ENCODE measurements at places on chromosomes 3 and 15.

DNA sequence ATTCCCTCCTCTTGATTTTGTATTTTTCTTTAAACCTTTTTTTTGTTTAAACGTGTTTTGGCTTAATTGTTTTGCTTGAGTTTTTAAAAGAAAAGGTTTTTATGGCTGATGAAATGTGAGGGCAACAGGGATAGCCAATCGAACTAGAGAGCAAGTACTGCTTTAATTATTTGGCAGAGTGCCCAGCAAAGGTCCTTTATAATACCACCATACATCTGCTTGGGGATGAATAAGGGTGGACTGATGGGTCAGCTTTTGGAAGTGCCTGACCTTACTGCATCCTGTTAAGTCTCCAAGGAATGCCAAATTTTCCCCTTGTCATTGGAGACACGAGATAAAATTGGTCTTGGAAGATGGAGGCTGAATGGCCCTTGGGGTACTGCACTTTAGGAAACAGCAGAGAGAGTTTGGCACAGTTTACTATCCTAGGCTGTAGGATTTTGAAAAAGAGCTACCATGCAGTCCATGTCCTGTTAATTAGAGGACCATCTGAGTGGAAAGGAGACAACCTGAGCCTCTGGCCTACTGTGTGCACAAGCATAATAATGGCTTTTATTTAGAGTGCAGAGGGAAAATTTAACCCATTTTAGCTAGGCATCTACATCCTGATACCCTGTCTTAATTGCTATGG, 19.8 kb upstream of the MTHFS start:
- DNase-seq = no peak

DNA sequence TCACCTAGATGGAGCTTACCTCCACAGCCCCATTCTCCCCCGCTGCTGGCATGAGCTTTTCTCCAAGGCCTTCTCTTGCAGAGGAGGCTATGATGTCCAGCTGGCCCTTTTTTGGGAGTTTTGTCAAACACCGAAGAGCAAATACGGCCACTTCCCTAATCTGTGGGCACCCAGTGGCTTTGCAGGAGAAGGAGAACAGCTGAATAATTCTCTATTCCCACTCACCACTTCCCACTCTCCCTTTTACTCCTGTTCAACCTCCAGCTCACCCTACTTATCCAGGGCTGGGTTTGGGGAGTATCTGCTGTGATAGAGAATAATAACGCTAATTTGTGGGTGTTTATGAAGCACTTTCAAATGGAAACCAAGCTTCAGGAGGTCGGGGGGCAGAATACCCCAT, 93.0 kb downstream of the AAGAB start:
- no peak for DNase-seq

DNA sequence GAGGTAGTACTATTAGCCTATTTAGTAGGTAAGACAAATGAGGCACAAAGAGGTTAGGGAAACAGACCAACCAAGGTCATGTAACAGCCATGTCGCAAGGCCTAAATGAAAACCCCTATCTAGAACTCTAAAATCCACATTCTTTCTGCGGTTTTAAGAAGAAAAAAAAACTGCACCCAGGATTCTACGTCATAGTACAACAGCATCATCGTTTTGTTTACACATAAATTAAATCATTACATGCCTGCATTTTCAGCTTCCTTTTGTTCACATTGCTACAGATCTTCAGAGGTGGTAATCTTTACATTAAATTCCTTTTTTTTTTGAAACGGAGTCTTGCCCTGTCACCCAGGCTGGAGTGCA, 548 bp upstream of the PSMD6 start:
- no peak for DNase-seq

GRCh38 chr3:114480442-114480841, 186.6 kb downstream of the TIGIT start:
- DNase-seq = no peak

GRCh38 chr3:108006881-108007331, 83.9 kb downstream of the CD47 start:
- no peak for DNase-seq

DNA sequence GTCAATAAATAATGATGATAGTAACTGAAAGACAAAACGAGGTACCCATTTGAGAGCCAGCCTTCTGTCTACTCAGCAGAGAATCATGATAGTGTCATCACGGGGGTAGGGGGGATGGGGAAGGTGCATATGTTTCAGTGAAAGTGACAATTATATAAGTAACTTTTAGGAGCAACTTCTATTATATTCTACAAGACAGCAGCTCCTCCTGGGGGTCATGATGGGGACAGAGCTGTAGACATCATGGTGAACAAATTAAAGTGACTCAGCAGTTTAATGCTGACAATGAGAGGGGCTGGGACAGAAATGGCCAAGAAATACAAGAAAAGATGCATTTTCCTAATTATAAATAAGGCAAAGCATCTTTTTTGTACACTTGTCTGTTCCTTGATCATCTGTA, 11.8 kb downstream of the CAPN3 start:
- DNase-seq = no peak

- DNase-seq = no peak
Observed at GRCh38 chr3:156448300-156448699, 106.6 kb downstream of the SSR3 start.

- DNase-seq = no peak
Observed at GRCh38 chr3:177527182-177527581, 329.9 kb upstream of the TBL1XR1 start.

GRCh38 chr15:81235276-81236123, 38.8 kb downstream of the IL16 start:
- no peak for DNase-seq

- no peak for DNase-seq
Observed at GRCh38 chr3:101203411-101203810, 117.0 kb downstream of the IMPG2 start.

GRCh38 chr3:164851905-164852304, 226.4 kb downstream of the SI start:
- DNase-seq = no peak

DNA sequence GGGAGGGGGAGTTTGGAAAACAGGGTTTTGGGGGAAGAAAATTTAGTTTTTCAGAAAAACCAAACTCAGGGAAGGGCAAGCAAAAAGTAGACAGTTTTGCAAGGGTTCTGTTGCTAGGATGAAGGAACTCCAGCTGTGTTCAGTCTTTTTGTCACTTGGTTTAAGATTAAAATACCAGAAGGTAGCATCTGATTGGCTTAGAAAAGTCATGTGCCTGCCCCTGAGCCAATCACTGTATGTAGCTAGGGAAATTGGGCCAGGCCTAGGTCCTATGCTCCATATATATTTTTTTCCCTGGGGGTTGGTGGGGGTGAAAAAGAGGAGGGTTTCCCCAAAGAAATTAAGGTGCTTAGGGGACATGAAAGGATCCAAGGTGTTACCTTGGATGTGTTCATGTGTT, 24.3 kb downstream of the CLDN11 start:
- no peak for DNase-seq

GRCh38 chr3:73827725-73828211, 203.0 kb upstream of the PDZRN3 start:
- no peak for DNase-seq

DNA sequence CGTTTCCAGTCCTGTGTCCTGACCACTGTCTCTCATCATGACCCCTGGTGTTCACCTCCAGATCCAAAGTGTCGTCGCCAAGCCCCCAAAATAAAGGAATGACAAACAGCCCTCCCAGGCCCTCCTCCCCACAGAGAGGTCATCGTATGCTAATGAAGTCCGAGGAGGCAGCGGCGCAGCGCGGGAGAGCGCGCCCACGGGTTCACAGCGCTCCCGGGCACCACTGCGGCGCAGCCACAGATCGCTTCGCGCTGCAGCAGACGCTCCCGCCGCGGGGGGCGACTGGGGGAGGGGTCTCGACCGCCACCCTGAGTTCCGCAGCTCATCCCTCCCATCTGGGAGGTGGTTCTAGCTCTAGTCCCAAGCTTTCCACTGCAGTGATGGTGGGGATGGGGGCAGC, 1.3 kb downstream of the DGKG start:
- DNase-seq = no peak

- no peak for DNase-seq
Observed at GRCh38 chr3:150419959-150420358, 11.9 kb downstream of the TSC22D2 start.

DNA sequence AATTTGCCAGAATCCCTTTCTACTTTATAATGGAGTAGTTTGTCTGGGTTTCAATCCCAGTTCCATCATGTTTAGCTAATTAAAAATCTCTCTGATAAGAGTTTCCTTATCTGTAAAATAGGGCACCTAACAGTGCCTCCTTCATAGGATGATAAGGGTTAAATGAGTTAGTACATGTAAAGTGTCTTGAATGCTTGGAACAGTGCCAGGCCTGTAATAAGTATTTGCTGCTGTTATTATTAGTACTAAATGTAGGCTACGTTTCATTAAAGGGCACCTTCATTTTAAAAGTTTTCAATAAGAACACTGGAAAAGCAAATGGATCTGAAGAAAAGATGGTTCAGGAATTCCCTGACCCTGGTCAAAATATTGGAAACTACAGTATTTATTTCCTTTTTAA, 11.8 kb upstream of the SLC2A2 start:
- DNase-seq = no peak

GRCh38 chr3:46080969-46081345, 53.7 kb upstream of the XCR1 start:
- DNase-seq = no peak

GRCh38 chr15:64894395-64895056, 17.2 kb upstream of the ANKDD1A start:
- peak; percentile 34 for DNase-seq

GRCh38 chr15:48471073-48471472, 139.8 kb downstream of the DUT start:
- DNase-seq = no peak

DNA sequence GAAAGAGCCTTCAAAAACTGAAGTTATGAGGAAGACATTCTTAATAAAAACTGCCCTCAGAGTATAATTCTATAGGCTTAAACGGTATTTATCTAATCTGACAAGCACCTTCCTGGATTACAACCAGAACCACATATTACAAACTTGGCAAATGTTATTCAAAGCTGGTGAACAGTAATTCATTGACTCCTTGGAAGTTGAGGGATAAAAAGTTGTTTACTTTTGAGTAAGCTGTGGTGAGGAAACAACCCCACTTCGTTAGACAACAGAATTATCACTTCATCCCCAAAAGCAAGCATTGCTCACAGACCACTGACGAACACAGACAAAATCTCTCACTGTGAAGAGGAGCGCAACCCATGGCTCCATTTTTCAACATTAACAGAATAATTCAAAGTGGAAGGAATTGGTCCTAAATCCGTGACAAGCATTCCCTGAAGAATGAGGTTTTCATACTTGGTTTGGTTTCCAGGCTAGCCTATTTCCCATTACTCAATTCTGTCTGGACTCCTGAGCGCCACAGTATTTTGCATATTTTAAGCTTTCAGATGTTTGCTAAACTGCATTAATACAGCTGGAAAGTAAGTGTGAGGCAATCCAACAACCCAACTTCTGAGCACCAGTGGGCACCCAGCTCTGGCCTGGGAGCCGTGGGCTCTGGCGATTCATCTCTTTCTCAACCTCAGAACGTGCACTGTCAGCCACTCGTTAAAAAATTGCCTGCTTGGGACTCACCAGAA, 32.7 kb downstream of the LRIG1 start:
- no peak for DNase-seq

DNA sequence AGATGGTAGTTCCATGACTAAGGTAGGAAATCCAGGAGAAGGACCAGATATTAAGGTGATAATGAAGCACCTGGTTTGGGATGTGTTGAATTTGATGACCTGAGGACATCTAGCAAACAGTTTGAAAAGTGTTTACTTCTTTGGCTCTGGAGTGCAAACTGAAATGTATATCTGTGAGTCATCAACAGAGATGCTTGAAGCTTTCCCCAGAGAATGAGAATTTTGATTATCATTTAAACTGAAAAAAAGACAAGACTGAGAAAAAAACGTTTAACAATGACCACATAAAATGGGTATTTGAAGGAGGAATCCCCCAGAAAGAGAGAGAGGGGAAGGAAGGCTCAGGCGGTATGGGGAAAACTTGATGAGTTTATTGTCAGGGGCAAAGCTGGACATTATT, 20.7 kb upstream of the GSK3B start:
- DNase-seq = no peak

- DNase-seq = no peak
Observed at GRCh38 chr3:36367912-36368573, 12.3 kb upstream of the STAC start.

- peak; percentile 5 for DNase-seq
Observed at GRCh38 chr3:187960820-187961219, 193.1 kb upstream of the LPP start.

DNA sequence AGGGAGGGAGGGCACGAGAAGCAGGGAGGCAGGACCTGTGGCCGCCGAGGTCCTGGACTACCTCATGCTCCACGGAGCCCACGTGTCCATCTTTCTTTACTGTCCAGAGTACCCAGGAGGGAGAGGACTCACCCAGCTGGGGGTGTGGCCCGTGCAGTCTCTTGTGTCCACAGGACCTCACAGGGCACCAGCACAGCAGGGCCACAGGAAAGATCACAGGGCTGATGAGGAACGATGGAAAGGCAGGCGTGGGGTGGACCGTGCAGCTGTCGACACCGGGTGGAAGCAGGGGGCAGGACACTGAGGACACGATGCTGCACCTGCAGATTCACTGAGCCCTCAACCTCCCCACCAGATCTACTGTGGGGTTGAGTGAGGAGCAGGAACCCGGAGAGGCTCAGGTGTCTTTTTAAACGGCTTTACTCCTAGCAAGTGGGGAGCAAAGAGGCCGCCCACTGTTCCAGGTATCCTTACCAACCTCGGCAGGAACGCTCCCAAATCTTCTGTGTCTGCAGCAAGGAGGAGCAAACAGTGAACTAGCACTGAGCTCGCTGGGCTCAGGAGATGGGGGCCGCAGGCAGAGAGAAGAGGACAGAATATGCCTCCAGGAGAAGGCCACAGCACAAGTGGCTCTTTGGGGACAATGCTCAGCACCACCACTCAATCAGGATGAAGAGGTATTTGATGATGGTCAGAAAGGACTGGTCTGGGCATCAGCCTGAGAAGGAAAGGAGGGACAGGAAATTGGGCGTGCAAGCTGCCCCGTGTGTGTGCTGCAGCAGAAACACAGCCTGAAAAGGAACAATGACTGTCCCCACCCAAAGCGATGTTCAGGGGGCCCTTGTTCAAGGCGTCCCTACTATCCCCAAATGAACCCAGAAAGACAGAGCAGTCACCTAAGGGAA, 198.8 kb downstream of the XXYLT1 start:
- DNase-seq = no peak

DNA sequence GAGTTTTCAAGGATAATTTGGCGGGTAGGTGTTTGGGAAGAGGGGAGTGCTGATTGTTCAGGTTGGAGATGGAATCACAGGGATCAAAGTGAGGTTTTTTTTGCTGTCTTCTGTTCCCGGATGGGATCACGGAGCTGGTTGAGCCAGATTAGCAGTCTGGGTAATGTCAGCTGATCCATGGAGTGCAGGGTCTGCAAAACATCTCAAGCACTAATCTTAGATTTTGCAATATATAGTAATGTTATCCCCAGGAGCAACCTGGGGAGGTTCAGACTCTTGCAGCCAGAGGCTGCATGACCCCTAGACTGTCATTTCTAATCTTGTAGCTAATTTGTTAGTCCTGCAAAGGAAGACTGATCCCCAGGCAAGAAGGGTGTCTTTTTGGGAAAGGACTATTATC, 354.1 kb upstream of the SGO1 start:
- DNase-seq = no peak

GRCh38 chr3:153704115-153704514, 417.1 kb upstream of the ARHGEF26 start:
- no peak for DNase-seq

- DNase-seq = no peak
Observed at GRCh38 chr15:82831894-82832600, 22.6 kb downstream of the WHAMM start.

GRCh38 chr3:10299679-10300078, 6.9 kb upstream of the GHRL start:
- DNase-seq = no peak

GRCh38 chr3:95049841-95050240, 987.0 kb downstream of the NSUN3 start:
- DNase-seq = no peak

GRCh38 chr3:131349454-131349853, 32.1 kb upstream of the NUDT16 start:
- no peak for DNase-seq

All from lung (tissue), 17 donors.